ENCODE measurements at places on chromosomes 16 and 17. TPM values are rescaled to one million over a fixed set of nuclear protein-coding genes. Genes with fewer than 3 reads are reported as not detected.

KRT9 gene
- not detected for total RNA-seq

BIRC5 gene
- 11.2 TPM for total RNA-seq

KRT33B gene
- not detected for total RNA-seq

SLC6A4 gene
- total RNA-seq, result 2.4 TPM

HBA1 gene
- total RNA-seq, result 1,075 TPM

CHTF8 gene
- total RNA-seq, result 93.7 TPM

RAB37 gene
- total RNA-seq, result 1.6 TPM

PABPN1L gene
- 0.38 TPM for total RNA-seq

IKZF3 gene
- 0.55 TPM for total RNA-seq

OR4D1 gene
- total RNA-seq, result not detected

KRTAP2-2 gene
- not detected for total RNA-seq

PHAF1 gene
- 28.2 TPM for total RNA-seq

C16orf89 gene
- total RNA-seq, result 1.2 TPM

KSR1 gene
- total RNA-seq, result 84.4 TPM

TP53TG3 gene
- total RNA-seq, result not detected

All from camera-type eye (tissue), 1 donor.